ENCODE measurements at places on chromosomes 7 and 10.

GRCh38 chr10:10094691-10095090 is 923.0 kb upstream of the CELF2 start:
- no peak for DNase-seq

GRCh38 chr7:43769281-43769680 is 10.8 kb downstream of the BLVRA start:
- DNase-seq: no peak

DNA sequence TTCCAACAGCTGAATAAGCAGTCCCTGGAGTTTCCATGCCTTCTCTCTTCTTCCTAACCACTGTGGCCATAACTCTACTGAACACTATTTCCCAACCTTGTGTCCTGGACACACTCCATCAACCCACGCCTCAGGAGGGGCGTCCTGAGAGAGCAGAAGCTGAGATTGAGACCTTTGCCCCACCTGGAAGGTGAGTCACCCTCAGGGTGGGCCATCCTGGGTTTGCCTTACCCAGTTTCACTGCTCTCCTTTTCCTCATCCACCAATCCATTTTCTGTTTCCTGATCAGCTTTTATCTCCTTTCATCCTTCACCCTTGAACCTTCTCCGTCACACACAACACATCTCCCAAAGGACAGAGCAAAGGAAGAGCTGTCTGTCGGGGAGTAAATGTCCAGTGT is 91.4 kb downstream of the TMEM130 start:
- no peak for DNase-seq

DNA sequence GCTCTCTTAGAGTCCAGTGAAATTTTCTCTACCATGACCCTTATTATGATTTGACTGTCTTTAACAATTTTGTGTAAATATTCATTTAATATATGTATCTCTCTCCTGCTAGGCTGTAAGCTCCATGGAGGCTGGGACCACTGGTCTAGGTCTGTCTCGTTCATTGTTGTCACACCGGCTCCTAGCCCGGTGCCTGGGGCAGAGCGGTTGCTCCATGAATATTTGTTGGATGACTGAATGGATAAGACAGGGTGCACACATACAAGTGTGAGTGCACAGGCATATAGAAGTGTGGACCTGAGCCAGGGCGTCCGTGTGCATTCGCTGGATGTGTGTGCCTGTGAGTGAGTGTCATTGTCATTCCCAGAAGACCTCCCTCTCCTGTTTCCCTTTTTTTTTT is 20.9 kb upstream of the LBX1 start:
- DNase-seq: no peak

DNA sequence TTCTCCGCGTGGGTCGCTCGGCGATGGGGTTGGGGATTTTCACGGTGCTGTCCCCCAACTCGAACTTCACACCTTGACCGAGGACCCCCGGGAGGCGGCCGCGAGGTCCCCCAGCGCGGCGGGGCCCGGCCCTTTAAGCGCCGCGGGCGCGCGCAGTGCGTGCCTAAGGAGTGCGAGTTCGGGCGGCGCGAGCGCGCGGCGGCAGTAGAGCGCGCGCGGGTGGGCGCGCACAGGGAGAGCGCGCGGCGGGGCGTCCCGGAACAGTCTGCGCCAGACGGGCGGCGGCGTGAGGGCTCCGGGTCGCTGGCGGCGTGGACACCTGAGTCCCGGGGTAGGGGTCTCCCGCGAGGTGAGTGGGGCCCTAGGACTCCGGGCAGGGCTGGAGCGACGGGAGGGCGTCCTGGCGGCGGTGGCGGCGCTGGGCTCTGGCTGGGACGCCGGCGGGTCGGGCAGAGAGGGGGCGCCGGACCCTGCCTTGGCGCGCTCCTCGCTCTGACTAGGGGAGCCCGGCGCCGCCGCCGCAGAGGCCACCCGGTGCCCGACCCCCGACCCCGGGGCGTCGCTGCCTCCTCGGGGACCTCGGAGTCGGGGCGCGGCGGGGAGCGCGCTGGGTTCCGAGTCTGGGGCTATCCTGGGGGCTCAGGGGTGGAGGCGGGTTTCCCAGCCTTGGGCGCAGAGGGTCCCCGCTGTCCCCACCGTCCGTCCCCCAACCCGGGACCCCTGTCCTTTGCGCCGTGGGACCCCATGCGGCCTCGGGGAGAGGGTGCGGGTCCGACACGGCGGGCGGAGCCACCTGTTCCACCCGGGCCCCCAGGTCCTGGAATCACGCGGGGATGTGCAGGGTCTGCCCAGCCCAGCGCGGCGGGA is at the start of gene PROSER2:
Gene PROSER2, plus strand, starts transcription at position 235 of the 867 bp plus-strand sequence. CDS start 28,722 bp downstream, outside the sequence.
- no peak for DNase-seq

DNA sequence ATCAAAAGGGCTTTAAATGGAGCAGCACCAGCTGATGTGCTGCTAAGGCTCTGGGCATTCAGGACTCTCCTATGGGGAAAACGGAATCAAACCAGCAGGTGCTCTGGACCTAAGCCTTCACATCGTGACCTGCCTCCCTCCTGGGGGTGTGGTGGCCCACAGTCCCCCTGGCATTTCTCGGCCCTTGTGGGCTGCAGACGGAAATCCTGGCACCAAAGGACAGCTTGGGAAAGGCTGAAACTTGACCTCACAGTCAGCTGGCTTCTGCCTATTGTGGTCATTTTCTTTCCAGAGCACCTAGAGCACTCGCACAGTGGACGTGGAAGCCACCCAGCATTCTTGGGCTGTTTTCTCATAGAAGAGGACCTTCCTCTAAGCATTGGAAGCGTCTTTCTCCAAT is 74.8 kb downstream of the TPST1 start:
- DNase-seq: no peak

DNA sequence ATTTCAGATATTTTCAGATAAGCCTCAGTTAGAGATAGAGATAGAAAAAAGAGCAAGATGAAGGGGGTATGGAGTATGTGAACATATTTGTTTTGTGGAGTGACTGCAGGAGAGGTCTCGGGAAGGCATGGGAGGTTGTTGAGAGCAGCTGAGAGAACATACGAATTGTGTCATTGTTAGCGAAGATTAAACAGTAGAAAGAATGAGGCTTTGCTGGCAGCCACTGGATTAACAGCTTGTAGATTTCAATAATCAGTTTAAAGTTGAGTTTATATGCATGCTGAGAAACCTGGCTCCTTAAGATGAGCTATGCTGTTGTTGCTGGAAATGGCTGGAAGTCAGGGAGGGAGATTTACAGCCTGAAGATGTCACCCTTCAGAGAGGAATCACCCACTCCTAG is 100.9 kb upstream of the SORCS3 start:
- no peak for DNase-seq

DNA sequence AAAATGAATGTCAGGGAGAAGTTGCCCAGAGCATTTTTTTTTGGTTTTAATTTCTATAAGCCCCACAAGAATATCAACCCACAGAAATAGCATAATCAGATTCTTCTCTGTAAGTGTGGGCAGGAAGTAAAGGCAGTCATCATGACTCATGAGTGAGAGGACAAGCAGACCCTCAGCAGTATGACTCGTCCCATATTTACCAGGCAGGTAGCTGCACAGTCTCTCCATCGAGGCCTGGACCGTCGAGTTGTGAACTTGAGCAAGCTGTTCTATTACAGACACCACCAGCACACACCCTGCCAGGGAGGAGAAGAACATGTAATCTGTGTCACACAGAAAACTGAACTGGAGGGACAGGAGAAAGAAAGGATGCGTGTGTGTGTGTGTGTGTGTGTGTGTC is 37.8 kb downstream of the AOAH start:
- no peak for DNase-seq

GRCh38 chr7:44072364-44073231 is 7.2 kb upstream of the PGAM2 start:
- DNase-seq: no peak

- DNase-seq: no peak
Observed at GRCh38 chr10:71334221-71334791, 15.2 kb downstream of the SLC29A3 start.

DNA sequence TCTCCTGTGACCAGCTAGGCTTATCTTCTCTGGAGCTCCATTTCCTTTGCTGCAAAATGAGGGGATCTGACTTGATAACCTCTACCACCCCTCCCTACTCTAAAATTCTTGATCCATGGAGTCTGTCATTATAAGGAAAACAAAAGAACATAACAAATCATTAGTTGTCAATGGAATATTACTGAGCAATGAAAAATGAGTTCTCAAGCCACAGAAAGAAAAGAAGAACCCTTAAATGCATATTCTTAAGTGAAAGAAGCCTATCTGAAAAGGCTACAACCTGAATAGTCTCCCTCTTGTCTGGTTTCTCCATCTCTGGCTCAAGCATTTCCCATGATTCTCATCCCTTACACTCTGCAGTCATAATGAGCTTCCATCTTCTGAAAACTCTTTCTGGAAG is 110.4 kb downstream of the PRKCQ start:
- no peak for DNase-seq

- no peak for DNase-seq
Observed at GRCh38 chr7:42236266-42236975, 588 bp downstream of the GLI3 start.

DNA sequence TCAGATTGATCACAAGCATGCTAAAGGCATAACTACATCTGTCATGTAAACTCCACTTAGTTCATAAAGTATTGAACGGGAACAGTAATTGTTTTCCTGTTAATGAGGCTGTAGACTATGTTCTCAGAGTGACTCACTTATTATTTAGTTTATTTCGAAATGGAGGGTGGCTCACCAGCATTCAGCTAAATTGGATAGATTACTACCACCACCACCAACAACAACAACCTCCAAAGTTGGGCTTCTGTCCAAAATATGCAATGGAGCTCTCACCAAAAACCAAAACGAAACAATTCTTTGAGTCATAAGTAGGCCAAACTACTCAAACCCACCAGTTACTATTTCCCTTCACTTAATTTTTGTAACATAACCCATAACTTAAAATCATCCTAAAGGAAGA is 127.9 kb upstream of the NRBF2 start:
- DNase-seq: no peak

DNA sequence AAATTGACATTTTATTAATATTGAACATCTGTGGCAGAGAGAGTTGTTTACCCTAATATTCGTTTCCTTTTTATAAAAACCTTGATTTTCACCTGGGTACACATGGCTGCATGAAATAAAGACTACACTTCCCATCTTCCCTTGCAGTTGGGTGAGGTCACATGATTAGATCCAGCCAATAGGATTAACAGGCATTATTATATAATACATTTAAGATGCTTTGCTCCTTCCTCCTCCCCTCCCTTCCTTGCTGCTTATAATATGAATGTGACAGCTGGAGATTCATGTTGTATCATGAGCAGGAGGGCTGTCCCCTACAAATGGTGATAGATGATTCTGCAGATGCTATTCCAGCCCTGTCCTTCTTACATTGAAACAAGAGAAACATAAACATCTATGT is 146.6 kb downstream of the SH2D4B start:
- no peak for DNase-seq

- no peak for DNase-seq
Observed at GRCh38 chr7:127588697-127589482, 679 bp downstream of the ARF5 start.

- no peak for DNase-seq
Observed at GRCh38 chr7:80770061-80770460, 131.6 kb downstream of the CD36 start.
